ENCODE measurements at places on chromosomes 1 and 21. TPM values are rescaled to one million over a fixed set of nuclear protein-coding genes. Genes with fewer than 3 reads are reported as not detected.

- DNase-seq, result peak; percentile 63
These were observed 85.7 kb downstream of the DYRK1A start for GRCh38 chr21:37452227-37452626.

DNA sequence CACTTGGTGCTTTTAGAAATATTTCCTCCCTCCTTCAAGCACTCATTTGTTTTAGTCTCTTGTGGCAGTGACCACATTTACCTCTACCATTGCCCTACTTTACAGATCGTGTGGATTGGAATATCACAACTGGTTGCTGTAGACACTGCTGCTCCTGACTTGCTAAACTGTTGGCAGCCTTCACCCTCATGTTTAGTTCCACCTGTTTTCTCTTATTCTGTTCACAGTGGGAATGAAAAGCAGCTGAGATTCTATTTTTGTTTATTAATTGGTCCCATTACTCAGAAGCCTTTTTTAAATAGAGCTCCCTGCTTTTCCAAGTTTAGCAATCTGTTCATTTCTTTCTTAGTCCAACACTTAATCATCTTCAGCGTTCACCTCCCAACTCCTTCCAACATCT lies 308.9 kb downstream of the RWDD3 start:
- no peak for DNase-seq

DNA sequence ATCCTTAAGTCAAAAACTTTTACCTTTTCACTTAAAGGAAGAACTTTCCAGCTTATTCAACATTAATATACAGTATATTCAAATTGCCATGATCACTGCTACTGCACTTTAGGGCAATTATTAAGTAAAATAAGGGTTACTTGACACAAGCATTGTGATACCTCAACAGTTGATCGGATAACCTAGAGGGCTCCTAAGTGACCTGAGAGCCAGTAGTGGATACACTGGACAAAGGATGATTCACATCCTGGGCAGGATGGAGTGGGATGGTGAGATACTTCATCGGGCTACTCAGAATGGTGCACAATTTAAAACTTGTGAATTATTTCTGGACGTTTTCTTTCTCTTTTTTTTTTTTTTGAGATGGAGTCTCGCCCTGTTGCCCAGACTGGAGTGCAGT lies 54.5 kb upstream of the PPM1J start:
- no peak for DNase-seq

DNA sequence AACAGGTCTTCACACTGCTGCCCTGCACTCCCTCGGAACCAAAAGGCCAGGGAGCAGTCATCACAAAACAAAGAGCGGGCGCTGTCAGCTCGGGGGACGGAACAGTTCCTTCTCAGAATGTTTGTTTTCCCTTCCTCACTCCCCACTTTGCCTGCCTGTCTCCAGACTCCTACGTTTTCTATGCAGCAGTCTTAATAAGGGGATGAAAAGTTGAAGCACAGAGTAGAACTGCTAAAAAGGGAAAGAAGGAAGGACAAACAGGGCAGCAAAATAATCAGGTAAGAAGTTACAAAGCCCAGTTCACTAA lies 738 bp upstream of the GPR161 start:
- DNase-seq, result no peak

DNA sequence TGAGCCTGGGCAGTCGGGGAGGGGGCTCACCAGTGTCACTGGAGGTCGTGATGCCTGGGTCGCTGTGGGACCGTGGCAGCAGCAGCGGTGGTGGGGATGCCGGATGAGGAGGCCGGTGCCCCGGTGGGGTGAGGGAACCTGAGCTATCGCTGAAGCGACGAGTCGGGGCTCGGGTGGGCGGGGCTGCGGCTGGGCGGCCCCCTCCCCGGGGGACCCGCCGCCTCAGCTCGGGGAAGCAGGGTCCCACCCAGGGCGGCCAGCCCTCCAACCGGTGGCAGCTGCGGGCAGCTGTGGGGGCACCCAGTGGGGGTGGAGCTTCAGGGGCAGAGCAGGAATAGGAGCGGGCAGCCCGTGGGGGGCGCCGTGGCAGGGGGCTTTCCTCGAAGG lies 5.0 kb downstream of the ENTREP3 start:
- DNase-seq, result no peak

GRCh38 chr21:16422702-16423101 lies 692.9 kb downstream of the USP25 start:
- DNase-seq, result no peak

- no peak for DNase-seq
These were observed 103.1 kb downstream of the TLR5 start for GRCh38 chr1:223039990-223040389.

- no peak for DNase-seq
These were observed 8.2 kb downstream of the IGSF9 start for GRCh38 chr1:159937054-159937750.

GRCh38 chr1:25821112-25821476 lies 1.3 kb downstream of the MTFR1L start:
- DNase-seq, result no peak

- DNase-seq, result no peak
These were observed 156.7 kb downstream of the SYT2 start for GRCh38 chr1:202553560-202554038.

- no peak for DNase-seq
These were observed 193.8 kb downstream of the KIF26B start for GRCh38 chr1:245348626-245349025.

DNA sequence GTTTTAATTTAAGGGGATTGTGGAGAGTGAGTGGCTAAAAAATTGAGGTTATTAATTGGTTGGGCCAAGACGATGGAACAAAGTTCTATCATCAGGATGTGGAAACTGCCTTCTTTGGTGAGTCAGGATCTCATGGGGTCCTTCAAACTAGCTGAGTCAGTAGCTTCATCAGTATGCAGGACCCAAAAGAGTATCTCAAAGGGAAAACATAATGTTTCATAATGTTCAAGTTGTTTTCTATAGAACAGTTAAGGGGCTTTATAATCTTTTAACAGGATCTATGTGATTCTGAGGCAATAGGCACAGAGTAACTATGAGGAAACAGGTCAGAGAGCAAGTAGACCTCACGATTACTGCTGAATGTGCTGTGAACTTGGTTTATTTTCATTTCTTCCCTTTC lies 3.2 kb upstream of the OLFML2B start:
- DNase-seq, result no peak

GRCh38 chr1:43021547-43022474 lies 63.1 kb upstream of the SLC2A1 start:
- no peak for DNase-seq

- no peak for DNase-seq
These were observed 18.9 kb upstream of the TENT5C start for GRCh38 chr1:117586747-117587498.

DNA sequence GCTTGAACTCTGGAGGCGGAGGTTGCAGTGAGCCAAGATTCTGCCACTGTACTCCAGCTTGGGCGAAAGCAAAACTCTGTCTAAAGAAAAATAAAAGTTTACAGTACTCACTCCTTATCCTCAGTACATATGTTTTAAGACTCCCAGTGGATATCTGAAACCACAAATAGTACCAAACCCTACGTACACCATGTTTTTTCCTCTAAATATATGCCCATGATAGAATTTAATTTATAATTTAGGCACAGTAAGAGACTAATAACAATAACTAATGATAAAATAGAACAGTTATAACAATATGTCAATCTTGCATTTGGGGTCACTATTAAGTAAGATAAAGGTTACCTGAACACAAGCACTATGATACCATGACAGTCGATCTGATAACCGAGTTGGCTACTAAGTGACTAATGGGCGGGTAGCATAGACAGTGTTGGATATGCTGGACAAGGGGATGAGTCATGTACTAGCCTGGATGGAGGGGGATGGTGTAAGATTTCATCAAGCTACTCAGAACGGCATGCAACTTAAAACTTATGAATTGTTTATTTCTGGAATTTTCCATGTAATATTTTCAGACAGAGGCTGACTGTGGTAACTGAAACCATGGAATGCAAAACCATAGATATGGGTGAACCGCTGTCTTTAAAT lies 43.7 kb downstream of the ST7L start:
- no peak for DNase-seq

DNA sequence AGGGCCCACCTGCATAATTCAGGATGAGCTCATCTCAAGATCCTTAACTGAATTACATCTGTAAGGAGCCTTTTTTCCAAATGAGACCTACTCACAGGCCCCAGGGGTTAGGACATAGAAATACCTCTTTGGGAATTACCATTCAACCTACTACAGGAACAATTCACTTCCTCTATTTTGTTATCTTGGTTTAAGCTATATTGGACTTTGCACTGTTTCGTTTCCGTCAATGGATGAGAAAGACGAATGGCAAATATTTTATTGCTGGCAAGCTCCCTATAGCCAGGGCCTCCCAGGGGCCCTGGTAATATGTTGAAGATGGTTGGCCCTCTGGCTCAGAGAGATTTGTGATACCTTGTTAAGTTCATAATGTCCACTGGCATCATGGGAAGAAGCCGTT lies 384.2 kb upstream of the DUSP10 start:
- no peak for DNase-seq

- no peak for DNase-seq
These were observed 145.0 kb downstream of the PBX1 start for GRCh38 chr1:164703960-164704411.

DNA sequence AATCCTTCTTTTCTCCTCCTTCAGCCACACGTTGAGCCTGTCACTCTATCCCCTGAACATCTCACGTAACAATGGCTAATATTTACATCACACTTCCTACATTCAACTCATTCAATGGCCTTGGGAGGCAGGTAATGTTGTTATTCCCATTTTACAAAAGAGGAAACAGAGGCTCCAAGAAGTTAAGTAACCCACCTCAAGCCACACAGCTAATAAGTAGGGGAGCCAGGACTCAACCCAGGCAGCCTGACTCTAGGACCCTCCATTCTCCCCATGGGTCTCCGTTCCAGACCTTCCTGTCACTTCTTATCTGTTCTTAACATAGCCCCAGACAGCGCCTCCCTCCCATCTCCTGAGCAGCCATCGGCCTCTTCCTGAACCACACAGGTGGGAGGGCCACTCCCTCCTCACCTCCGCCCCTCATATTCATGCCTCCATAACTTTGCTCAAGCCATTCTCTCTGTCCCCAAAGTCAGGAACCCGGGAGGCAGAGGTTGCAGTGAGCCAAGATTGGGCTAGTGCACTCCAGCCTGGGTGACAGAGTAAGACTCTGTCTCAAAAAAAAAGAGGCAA lies 2.2 kb downstream of the PADI4 start:
- DNase-seq, result no peak

DNA sequence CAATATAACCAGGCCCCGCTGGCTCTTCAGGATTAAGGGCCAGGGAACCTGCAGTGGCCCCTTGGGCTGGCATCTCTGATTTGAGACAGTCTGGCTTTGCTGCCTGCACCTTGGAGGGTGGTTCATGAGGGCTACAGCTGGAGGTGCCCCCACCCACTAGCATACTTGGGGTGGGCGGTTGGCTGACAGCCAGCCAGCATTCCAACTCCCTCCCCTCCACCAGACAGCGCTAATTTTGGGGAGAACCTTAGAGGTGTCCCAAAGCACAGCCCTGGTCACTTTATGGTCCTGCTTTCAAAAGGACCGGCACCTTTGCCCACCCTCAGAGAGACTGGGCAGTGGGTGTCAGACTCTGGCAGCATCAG lies 180.7 kb upstream of the VAMP3 start:
- DNase-seq, result peak; percentile 25

- no peak for DNase-seq
These were observed 342.1 kb upstream of the NR5A2 start for GRCh38 chr1:199685369-199685768.

- no peak for DNase-seq
These were observed 41.0 kb downstream of the LMX1A start for GRCh38 chr1:165315481-165315880.

GRCh38 chr1:197210426-197210825 lies 57.6 kb upstream of the CRB1 start:
- DNase-seq, result no peak

DNA sequence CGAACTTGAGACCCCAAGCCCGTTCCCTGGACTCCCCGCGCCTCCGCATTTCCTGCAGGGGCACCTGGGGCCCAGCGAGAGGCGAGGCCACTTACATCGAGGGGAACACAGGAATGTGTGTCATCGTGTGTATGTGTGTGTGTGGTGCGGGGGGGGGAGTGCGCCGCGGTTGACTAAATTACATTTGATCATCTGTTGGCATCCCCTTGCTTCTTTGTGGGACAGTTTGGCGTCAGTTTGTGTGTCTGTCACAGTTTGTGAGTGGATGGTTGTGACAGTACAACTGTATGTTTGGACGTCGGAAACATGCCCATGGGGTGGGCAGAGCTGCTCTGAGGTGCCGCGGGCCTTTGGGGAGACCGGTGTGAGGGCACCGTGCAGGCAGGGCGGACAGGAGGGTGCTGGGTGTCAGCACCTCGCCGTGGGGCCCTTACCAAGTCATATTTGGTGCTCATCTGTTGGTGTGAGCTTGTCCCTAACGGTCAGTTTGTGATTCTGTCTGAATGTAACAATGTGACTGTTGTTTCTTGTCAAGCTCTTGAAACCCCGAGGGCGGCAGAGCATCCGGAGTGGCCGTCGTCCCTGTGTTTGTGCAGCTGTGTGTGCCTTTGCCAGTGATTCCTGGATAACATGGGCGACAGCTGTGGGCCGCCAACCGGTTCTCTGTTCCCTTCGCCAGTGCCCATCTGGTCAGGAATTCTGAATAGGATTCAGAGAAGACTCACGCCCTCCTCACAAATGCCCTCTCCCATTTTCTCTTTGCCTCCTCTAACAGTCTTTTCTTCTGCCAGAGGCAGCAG lies 899 bp downstream of the OPRD1 start:
- no peak for DNase-seq

GRCh38 chr1:242556276-242556675 lies 31.8 kb upstream of the PLD5 start:
- no peak for DNase-seq

GRCh38 chr1:58340185-58340584 lies 206.3 kb downstream of the OMA1 start:
- no peak for DNase-seq

DNA sequence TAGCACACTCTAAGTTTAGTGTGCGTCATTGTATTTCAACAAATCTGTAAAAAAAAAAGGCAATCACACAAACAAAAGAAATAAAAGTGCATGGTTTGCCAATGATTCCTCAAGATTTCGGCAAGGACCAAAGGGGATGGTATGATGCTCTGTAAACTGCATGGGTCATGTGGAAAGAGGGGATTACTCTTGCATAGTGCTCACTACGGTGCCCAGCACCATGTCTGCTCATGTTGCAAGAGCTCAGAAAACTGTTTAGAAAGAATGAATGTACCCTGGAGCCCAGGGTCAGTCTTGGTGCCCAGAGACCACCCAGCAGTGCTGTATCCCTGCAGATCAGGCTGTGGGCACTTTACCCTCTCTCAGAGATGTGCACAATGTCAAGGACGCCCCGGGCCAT lies 3.6 kb upstream of the KCNA10 start:
- no peak for DNase-seq

GRCh38 chr1:54721719-54722118 lies 6.1 kb downstream of the TTC4 start:
- no peak for DNase-seq

FLG2 gene
- total RNA-seq, result not detected

A3GALT2 gene
- total RNA-seq, result 0.81 TPM

GIPC2 gene
- total RNA-seq, result 2.8 TPM

PTGER3 gene
- 40.0 TPM for total RNA-seq

BEST4 gene
- total RNA-seq, result 0.32 TPM

PBX1 gene
- 125 TPM for total RNA-seq

FCGR3A gene
- 116 TPM for total RNA-seq

CELF3 gene
- not detected for total RNA-seq

ASCL5 gene
- total RNA-seq, result not detected

CYYR1 gene
- 45.8 TPM for total RNA-seq

SPTA1 gene
- not detected for total RNA-seq

URB2 gene
- 8.9 TPM for total RNA-seq

IGSF3 gene
- 1.5 TPM for total RNA-seq

PPT1 gene
- total RNA-seq, result 80.5 TPM

SAMD11 gene
- total RNA-seq, result 30.1 TPM

RUNX3 gene
- 4.4 TPM for total RNA-seq

CNIH3 gene
- total RNA-seq, result 2.4 TPM

GGPS1 gene
- 29.0 TPM for total RNA-seq

SPRR2F gene
- not detected for total RNA-seq

PADI4 gene
- total RNA-seq, result 2.1 TPM
